ENCODE measurements at places on chromosomes 5 and 9.

DNA sequence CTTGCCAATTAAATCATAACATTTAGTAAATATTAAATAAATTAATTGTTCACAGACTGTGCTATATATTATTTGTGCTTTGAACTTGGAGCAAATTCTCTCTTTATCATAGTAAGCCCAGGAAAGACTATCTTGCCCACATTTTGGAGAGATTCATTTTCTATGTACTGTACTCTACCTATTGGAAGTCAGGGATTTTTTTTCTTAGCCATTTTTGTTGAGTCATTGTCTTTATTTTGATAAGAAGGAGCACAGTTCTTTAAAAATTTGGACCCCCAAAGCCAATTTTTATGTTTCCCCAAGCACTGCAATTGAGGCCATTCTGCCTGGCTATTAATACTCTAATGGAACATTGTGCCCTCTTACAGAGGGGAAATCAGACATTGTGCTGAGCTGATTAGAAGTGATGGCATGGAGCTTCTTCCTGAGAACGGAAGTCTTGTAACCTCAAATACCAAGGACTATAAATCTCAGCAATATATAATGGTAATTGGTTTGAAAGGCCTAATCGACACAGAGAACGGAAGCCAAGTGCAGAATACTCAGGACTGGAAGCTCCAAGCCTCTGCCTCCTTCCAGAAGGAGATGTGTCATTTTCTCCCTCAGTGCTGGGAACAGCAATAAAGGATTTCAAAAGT, 188.8 kb upstream of the PAPPA start:
- DNase-seq, result no peak

- DNase-seq, result no peak
These were observed 35.5 kb downstream of the TIMD4 start for GRCh38 chr5:156927545-156927944.

DNA sequence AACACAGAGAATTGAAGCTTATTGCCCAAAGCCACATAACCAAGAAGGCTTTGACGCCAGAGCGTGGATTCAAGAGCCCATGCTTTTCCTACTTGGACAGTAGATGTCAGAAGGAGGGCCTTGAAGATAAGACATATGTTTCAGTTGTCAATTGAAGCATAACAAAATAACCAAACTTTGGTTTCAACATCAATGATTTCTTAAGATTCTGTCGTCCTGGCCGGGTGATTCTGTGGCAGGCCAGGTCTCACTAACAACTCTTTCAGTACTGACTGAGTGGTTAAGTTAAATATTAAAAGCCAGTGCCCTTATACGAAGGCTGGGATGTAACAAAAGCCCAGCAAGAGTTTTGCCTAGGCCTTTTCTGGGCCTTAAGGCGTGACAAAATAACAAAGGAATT, 94.0 kb downstream of the RCL1 start:
- DNase-seq, result no peak

GRCh38 chr5:167472566-167473108, 818.8 kb upstream of the WWC1 start:
- DNase-seq, result no peak

DNA sequence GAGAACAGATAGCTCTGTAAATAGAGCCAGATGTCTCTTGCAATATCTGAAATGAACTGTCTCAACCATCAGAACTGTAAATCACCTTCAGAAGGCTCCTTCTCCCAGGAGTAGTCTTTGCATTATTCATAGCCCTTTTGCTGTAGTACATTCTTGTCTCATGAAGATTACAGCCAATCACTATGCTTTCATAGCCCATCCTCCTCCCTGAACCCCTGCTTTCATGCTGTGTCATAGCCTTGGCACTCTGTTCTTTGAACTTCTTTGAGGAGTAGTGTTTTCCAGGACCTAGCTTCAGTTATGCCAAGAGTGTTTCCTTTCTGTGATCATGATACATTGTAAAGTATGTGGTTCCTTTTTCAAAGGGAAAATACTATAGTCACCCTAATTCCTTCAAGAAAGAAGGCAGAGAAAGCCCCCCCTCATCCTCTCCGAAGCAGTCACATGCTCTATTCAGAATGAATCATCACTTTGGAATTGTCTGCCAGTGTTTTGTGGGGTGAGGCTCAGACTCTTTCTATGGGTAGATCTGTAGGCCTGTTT, 61.1 kb downstream of the GRIA1 start:
- DNase-seq, result no peak

- DNase-seq, result no peak
These were observed 17.2 kb upstream of the SPOCK1 start for GRCh38 chr5:137516251-137516797.

DNA sequence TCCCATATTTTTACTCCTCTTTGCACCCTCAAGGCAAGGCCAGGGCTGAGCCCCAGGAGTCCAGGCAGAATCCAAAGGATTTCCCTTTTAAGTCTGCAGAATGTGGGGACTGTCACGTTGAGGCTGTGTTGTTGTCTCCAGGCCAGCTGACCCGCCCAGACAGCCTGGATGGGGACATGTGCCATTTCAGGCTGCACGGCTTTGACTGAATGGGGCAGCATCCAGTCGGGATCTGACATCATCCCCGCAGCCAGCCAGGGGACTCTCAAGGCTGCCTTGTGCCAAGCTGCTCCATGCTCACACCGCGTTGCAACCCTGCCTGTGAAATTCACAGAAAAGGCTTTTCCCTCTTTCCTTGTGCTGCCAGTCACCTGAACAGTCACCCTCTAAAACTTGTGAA, 2.2 kb upstream of the ZNF366 start:
- no peak for DNase-seq

DNA sequence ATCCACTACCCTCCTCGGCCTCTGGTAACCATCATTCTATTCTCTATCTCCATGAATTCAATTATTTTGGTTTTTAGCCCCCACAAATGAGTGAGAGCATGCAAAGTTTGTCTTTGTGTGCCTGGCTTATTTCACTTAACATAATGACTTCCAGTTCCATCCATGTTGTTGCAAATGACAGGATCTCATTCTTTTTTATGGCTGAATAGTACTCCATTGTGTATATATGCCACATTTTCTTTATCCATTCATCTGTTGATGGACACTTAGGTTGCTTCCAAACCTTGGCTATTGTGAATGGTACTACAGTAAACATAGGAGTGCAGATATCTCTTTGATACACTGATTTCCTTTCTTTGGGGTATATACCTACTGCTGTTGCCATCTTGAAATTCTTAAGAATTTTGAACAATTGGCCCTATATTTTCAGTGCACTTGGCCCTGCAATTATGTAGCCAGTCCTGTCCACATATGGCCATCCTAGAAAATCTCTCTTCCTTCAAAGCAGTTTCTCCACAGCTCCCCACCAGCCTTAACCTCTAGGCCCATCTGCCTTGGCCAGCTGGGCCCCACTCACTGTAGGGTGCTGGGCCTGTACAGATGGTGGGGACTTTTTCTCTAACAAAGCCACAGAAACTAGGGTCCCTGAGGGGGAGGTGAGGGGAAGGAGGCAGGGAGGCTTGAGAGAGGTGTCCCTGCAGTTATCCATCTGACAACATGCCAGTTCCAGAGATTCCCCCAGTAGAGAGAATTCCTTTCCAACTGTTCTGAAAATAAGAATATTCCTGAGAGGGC, 81.9 kb upstream of the LHFPL2 start:
- DNase-seq, result no peak

GRCh38 chr5:145811834-145812625, 23.1 kb downstream of the PRELID2 start:
- no peak for DNase-seq

DNA sequence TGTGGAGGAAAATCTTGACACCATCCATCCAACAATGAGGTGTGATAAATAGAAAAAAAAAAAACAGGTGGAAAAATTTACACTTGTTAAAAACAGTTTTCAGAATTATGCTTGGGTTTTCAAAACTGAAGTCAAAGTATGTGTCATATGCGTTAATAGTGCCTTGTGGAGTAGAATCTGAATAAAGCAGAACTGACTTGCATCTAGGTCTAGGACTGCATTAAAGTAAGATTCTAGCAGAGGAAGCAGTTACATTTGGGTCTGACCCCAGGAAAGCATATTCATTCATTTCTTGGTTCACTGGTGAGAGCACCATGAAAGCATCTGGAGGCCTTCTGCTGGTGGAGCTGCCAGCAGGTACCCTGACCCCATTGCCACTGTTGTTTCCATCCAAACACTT, 89.0 kb downstream of the MARCHF3 start:
- no peak for DNase-seq

DNA sequence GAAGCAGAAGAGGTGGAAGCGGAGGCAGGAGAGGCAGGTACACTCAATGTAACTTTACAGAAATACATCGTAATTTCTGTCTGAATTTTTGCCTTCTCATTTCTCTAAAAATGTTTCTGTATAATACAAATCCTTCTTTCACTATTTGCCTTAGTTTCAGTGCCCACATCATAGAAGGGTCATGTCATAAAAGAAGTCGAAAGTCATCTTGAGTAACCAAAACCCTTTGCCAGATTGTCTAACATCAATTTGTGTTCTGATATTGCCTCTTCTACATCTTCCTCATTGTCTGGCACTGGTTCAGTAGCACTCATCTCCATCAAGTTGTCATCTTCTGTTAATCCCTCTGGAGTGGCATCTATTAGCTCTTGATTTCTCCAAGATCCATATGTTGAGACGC, 6.2 kb upstream of the CYFIP2 start:
- no peak for DNase-seq

DNA sequence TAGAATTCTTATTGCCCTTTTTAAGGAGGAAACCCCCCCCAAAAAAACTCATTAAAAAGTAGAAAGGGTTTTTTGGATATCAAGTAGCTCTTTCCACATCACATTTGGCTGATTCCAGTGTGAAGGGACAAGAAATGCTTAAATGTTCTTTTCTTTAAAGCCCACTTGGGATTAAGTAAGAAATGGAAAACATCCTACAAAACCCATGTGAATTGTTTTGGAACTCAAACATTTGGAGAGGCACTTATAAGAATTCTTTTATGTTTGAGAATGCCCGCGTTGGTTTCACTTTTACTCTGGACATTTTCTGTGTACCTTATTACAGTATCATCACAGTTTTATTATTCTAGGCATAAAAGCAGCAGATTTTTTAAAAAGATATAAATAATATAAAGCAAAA, 301.1 kb upstream of the ACTBL2 start:
- no peak for DNase-seq

DNA sequence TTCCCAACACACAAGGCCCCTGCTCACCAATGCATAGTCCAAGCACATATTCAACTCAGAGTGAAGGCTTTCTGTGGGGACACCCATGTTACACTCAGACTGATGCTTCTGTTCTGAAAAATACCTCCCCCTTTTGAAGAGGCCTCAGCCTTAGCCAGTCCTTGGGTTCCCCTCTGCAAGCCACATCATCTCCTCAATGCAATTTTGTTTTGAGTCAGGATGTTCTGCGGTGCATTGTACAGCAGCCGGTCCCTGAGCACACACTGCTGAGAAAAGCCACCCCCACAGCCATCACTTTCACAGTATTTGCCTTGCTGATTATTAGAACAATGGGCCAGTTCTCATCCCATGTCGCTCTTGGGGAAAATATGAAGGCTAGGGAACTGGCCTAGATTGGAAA, 241.2 kb downstream of the FAM114A2 start:
- no peak for DNase-seq

DNA sequence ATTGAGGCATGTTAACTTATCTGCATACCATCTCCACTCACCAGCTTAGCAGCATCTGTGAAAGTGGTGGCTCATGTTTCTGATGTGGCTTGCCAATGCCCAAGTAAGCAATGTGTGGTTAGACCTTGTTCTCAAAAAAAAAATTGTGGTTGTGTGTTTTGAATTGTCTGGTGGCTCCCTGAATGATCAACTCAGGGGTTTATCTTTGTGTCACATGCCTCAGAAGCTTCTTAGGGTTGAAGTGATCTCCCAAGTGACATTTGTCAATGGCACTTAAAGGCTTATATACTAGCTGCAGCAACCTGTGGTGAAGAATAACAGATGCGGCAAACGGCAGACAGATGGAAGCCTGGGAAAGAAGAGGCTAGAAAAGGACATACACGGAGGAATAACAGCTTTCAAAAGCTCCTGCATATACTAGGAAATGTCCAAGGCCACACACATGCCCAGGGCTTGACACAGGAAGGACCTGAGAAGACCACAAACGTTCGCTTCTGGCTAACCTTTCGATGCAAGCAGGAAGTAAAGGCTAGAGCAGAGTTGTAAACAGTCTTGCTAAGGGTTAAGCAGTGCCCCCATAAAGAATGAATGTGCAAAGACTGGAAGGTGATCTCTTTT, 42.2 kb upstream of the FSD1L start:
- DNase-seq, result peak; percentile 59

DNA sequence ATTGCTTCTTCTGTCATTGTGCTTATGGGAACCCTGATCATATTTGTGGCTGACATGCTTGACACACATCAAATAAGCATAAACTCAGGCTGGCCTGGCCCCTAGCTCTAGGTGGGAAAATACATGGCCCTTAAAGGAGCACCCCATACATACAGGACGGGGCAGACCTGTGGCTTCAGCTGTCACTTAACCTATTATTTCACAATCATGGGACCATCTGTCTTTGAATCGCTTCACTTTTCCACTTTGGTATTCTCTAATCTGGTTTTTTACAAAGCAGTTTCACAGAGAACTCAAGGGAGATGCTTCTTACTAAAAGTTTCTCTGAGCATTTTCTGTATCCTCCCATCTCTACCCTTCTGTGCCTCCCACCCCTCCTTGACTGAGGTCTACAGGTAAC, 34.6 kb upstream of the LRRTM2 start:
- DNase-seq, result no peak

- no peak for DNase-seq
These were observed 154.1 kb downstream of the SEMA6A start for GRCh38 chr5:116420540-116420939.

GRCh38 chr9:79610791-79611614, 39.2 kb downstream of the TLE4 start:
- no peak for DNase-seq

All from CD4-positive, alpha-beta T cell treated with Interleukin-15 for 1 hour (primary cell).